ENCODE measurements at places on chromosomes 13 and 19. TPM values are rescaled to one million over a fixed set of nuclear protein-coding genes. Genes with fewer than 3 reads are reported as not detected.

Gene MAST1
- 1.9 TPM for total RNA-seq

Gene C1QTNF9
- total RNA-seq: not detected

Gene RAVER1
- total RNA-seq: 30.0 TPM

Gene TNFSF11
- not detected for total RNA-seq

Gene ZNF329
- 3.2 TPM for total RNA-seq

Gene TUBB4A
- total RNA-seq: 6.6 TPM

Gene HPN
- total RNA-seq: 0.06 TPM

Gene CRX
- not detected for total RNA-seq

Gene GAPDHS
- total RNA-seq: not detected

Gene STOML3
- total RNA-seq: not detected

All from A549 treated with DMSO at 1 μM for 4 hours (cell line).